ENCODE measurements at places on chromosomes 5 and 9.

GRCh38 chr5:132457371-132458225 is 33.0 kb downstream of the IRF1 start:
- no peak for DNase-seq

GRCh38 chr9:114409103-114409780 is 21.5 kb upstream of the AKNA start:
- no peak for DNase-seq

DNA sequence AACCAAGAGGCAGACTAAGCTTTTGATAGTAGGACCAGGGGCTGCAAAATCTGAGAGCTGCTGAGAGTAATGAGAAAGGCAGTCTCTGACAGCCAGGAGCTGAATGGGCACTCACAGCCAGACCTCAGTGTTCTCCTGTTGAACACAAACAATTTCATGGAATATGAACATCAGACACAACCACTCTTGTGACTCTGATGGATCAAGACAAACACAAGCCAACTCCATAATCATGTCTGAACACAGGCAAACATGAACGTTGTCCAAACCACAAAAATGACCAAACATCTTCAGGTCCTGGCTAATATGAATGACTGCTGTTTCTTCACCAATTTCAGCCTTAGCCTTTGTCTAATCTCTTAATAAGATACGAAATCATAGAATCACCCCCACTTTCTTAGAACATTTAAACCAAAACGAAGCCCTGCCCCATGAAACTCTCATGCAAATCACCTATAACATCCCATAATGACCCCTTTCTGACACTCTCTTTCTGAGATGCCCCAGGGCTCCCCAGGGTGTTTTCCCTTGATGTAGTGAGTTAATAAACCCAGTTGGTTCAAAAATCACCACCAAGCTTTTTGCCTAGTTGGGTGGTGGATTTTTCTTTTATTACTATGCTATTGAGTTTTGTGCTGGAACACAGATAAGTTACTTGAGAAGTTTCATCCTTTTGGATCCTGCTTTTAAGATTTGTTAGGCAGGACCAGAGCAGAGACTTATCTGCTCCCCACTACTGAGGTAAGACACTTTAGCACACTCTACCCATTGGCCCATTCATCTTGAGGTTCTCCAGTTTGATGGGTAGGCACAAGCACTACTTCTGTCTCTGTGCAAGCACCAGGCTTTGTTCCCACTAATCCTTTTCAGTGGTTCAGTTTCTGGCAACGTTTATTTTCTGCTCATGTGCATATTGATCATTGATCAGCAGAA is 5.9 kb upstream of the ERAP2 start:
- no peak for DNase-seq

DNA sequence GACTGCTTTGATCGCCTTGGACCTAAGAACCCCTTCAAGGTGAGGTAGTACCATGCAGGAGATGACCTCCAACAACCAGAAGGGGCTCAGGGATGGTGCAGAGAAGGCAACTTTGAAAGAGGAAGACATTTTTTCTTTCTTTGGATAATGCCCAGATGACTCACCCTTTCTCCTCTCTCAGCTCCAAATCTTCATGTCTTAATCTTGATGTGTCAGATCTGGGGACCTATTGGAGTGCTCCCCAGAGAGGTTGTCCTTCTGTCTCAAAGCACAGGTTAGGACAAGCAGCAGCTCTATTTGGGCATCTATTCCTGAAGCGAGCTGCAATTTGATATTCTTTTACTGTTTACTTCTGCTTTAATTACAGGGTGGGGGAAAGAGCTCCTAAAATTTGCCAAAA is 229.9 kb upstream of the MAP3K1 start:
- no peak for DNase-seq

DNA sequence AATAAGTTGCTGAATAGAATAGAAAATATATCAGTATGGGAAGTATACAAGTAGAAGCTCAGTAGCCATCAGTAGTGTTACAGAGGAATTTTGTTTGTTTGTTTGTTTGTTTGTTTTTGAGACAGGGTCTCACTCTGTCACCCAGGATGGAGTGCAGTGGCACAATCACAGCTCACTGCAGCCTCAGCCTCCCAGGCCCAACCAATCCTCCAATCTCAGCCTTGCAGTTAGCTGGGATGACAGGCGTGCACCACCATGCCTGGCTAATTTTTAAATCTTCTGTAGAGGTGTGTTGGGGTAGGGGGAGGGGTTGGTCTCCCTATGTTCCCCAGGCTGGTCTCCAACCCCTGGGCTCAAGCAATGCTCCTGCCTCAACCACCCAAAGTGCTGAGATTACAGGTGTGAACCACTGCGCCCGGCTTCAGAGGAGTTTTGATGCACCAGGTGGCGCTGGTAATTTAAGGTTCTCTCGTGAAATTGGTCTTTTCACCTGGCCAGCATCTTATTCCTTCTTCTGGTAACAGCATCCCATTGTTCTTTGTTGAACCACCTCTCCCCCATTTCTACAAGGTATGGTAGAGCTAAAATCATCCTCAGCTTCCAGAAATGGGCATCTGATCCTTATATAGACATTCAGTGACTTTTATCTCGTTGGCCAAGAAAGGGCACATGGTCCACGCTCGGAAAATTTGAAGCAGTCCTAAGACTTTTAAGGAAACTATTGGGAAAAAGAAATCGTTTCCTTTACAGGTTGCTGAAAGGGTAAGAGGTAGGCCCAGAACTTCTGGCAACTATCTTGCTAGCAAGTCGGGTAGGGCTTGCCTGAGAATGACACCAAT is 157.1 kb downstream of the ARRDC3 start:
- peak; percentile 34 for DNase-seq

- no peak for DNase-seq
Observed at GRCh38 chr5:662751-663435, 30.3 kb downstream of the TPPP start.

DNA sequence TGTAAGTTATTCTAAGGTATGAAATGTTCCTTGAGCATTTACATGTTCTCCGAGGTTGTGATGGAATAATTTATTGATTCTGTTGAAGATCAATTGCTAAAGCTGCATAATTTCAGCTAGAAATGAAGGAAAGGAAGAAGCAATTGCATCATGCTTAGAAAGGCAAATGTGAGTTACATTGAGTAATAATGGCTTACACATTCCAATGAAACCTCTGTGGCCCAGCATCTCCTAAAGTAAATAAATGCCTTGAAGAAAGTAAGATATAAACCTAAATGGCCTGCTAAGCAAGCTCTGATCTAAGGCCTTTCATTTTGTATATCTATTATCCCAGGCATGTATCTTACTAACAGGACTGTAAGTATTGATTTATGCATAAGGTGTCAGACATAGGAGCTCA is 677.3 kb upstream of the RGMB start:
- no peak for DNase-seq

- no peak for DNase-seq
Observed at GRCh38 chr5:171667341-171668096, 118.1 kb upstream of the SMIM23 start.

- DNase-seq, result no peak
Observed at GRCh38 chr5:34494111-34494755, 161.9 kb upstream of the RAI14 start.

- no peak for DNase-seq
Observed at GRCh38 chr9:117365438-117365837, 49.4 kb downstream of the ASTN2 start.

GRCh38 chr9:120265791-120266190 is 314.2 kb downstream of the CDK5RAP2 start:
- no peak for DNase-seq

- DNase-seq, result no peak
Observed at GRCh38 chr5:159071382-159071781, 28.3 kb downstream of the EBF1 start.

DNA sequence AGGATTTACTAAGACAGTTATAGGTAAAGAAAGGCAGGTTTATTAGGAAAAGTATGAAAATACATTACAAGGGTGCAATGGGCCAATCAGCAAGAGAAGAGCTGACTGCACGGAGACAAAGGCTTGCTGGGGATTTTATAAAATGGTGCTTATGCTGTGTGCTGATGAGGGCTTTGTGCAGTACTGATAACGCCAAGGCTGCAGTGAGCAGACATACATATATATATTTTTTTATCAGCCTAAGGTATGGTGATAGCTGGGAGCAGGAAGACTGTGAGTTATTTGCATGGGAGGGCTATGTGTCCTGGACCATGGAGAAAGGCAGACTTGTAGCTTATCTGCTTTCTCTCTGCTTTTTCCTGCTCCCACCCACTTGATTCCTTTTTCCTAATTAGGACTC is 208.1 kb upstream of the ACTBL2 start:
- DNase-seq, result no peak

DNA sequence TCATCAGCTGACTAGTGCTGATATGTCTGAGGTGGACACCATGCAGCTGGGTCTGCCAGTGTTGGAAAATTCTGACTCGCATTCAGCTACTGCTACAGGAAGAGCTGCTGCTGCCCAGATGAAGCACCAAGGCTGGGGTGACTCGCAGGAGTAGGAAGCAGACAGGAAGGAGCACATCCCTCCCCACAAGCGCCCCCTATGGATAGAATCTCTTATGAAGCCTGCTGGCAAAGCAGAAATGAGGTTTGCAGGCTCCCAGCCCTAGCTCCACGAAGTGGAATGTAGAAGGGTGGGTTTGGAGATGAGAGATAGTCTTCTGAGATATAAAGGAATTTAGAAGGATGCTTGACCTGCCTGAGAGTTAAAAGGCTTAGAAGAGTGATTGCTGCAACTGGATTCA is 443.0 kb downstream of the ACTL7B start:
- DNase-seq, result peak; percentile 51

DNA sequence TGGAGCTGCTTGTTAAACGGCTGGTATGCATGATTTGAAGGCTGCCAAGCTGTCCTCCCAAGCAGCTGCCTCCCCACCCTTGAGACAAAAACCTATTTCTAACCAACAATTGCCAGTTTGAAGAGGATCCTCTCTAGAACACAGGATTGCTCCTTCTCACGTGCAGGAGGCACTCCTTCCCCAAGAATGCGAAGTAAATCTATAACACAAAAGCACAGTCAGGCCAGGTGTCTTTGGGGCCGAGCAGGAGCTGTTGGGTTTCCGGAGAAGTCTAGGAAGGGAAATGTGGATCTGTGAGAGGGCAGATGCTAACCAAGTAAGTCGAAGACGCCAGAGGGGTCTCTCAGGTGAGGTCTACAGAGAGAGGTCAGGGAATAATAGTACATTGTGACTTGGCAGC is 35.4 kb upstream of the GNPDA1 start:
- DNase-seq, result no peak

DNA sequence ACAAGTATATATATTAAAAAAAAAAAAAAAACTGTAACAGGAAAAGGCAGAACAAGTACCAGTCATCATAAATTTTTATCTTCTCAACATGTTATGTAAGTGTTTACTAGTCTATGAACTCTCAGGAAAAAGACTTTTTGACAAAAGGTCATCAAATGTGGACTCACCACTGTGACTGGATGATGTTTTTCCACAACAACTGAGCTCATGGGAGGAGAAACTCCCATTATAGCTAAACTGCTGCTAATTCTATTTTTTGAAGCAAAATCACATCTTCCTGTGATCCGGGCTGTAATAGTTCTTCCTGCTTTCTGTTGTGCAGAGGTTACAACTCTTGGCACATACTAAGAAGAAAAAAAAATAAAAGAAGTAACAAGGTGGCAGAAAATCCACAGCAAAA is 39.6 kb downstream of the POC5 start:
- no peak for DNase-seq

DNA sequence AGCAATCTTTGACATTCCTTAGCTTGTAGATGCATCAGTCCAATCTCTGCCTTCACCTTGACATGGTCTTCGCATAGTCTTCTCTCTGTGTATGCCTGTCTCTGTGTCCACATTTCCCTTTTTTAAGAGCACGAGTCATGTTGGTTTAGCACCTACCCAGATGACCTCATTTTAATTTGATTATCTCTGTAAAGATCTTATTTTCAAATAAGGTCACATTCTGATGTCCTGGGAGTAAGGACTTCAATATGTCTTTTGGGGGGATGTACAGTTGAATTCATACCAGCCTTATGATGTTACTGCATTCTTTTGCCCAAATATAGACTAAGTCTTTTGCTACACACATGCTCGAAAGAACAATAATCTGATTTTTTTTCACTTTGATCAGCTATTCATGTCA is 6.9 kb downstream of the KCTD16 start:
- no peak for DNase-seq
